ENCODE measurements at places on chromosomes 2 and 18.
A peak's percentile ranks its signal among the peaks of the same experiment; 100 is the strongest.

DNA sequence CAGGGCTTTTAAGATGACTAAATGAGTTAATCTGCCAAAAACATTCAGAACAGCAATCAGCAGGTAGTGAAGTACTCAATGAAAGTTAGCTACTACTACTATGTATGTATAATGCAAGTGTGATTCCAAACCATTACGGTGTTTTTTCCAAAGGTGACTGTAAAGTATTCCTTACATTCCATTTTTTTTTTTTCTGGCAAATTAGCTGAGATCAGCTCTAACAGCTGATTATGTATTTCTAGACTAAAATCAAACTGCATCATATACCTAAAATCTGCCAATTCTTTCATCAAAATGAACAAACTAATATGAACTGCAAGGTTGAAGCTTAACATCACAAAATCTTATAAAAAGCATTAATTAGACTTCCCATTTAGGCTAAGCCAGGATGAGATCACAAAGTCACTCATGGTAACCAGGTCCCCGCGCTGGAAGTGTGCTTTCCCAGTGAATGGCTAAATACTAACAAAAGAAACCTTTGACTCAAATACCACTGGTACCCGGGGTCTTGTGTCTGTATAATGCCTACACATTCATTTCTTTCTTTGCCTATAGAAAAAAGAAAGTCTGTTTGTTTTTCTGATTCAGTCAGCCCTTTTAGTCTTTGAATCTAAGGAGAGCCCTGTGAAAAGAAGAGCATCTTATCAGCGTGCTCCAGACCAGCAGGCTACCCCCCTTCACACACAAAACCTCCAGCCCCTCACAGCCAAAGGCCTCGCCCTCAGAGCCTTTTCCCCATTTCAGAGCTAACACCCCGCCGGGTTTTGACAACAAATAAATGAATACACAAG is 88.3 kb downstream of the RBMS1 start:
- no peak for DNase-seq

DNA sequence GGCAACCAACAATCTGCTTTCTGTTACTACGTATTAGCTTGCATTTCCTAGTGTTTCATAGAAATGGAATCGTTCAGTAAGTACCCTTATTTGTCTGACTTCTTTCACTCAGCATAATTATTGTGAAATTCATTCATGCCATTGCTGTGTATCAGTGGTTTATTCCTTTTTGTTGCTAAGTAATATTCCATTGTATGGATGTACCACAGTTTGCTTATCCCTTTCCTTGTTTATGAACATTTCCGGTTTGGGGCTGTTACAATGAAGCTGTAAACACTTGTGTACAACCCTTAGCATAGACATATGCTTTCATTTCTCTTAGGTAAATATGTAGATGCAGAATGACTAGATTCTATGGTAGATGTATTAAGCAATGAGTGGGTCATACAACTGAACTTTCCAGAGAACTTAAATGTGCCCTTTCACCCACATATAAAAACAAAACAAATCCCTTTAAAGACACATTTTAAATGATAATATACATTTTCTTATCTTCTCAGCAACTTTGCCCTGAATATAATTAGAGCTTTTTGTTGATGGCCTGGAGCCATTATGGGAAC is 21.9 kb downstream of the FER1L5 start:
- no peak for DNase-seq

GRCh38 chr2:196088203-196088602 is 19.6 kb upstream of the DNAH7 start:
- no peak for DNase-seq

DNA sequence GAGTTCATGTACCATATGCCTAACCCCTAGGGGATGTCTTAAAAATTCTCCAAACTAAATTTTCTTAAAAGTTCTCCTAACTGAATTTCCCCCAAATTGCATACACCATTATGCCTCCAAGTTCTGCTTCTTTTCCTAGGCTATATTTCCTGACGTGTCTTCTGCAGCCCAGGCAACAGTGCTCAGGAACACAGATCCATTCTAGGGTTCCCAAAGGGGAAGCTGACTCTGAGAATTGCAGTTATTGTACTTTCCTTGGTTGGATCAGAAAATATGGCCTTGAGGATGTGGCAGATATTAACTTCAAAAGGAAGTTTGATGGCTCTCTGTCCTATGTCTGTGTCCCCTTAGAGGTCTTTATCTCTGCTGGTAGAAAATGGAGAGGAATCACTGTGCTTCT is 124.3 kb downstream of the TMEM17 start:
- no peak for DNase-seq

DNA sequence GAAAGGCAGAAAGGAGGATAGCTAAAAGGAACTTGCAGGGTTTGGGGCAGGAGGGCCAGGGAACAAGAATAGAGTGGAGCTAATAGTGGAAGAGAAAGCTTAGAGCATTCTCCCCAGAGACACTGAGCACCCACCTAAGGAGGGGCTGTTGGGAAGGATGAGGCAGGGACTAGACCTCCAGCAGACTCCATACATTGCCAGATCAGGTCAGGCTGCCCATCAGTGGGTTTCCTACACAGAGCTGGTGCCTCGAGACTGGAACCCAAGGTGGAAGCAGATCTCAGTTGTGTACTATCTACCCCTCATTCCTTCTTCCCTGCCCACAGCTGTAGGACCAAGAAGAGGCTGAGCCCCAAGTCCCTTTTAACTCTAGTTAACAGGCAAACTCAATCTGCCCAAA is 148.5 kb downstream of the ZFP36L2 start:
- DNase-seq: no peak

DNA sequence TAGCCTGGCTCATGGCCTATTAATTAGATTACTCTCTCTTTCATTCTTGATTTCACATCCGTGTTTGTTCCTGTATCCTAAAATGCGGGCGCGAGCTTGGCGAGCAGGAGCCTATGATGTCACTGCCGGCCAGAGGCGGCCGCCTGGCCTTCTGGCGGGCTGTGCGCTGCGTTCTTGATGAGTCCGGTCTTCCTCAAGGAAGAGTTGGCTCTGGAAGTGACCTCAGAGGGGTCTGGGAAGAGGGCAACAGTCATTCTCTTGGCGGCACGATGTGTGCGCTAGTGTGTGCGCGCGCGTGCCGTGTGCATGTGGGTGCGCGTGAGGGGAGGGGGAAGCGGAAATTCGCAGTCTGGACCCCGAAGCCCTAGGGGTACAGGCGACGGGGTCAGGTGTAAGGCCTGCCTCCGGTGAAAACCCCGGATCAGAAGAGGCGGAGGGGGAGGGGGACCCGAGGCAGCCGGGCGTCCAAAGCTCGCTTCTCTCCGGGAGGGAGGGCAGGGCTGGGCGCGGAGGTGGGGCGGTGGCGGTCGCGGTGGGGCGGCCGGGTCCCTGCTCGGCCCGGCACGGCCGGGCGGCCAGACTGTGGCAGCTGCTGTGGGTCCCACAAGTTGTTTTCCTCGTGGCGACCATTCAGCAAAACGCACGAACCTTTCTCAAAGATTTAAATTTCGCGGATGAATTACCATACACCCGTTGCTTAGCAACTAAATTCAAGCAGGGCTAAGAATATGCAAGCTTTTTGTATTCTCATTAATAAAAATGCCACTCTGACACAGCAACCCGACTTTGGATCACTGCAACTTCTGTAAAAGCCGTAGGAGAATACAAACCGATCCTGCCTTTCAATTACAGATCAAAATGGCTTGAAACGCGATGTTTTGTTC is 8.4 kb downstream of the POU3F3 start:
- peak; percentile 52 for DNase-seq

DNA sequence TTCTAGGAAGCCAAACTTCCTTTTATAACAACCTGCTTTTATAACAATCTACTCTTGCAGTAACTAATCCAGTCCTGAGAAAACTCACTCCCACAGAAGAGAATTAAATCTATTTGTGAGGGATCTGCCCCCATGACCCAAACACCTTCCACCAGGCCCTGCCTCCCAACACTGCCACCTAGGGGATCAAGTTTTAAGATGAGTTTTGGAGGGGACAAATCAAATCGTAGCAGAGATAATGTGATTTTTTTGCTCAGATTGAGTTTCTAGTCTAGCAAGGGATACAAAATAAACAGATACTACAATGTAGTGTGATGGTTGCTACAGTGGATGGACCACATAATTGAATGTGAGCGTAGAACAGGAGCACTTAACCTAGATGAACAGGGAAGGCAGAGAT is 52.2 kb downstream of the NCOA1 start:
- no peak for DNase-seq

GRCh38 chr18:6628187-6628586 is 101.3 kb upstream of the ARHGAP28 start:
- DNase-seq: no peak

DNA sequence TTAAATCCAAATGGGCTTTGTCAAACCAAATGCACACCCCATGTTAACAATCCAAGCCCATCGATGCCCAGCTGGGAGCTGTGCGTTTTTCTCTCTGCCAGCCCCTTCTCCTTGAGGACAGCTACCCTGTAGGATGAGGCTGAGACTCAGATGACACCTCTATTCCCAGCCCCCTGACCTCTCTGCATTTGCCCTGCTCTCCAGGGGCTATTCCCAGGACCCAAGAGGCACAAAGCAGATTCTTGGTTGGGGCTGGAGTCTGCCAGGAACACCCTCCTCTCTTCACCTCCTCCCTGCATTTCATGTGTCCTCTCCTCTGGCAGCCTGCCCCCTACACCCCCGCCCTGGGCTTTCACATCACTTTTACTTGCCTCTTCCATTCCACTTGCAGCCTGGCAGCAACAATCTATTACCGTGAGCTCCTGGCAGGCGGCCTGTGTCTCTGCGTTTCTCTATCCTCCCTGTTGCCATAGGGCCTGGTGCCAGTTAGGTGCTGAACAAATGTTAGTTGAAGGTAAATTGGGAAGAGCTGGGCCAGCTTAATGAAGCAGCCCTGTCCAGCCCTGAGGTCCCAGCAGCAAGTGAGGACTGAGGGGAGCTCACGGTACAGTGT is 51.8 kb downstream of the ADD2 start:
- peak; percentile 98 for DNase-seq

- DNase-seq: no peak
Observed at GRCh38 chr18:40018266-40018665, 1936.8 kb upstream of the PIK3C3 start.

GRCh38 chr2:28901841-28902240 is 7.4 kb downstream of the WDR43 start:
- DNase-seq: no peak

GRCh38 chr2:54559593-54560145 is 103.5 kb downstream of the SPTBN1 start:
- DNase-seq: peak; percentile 30

DNA sequence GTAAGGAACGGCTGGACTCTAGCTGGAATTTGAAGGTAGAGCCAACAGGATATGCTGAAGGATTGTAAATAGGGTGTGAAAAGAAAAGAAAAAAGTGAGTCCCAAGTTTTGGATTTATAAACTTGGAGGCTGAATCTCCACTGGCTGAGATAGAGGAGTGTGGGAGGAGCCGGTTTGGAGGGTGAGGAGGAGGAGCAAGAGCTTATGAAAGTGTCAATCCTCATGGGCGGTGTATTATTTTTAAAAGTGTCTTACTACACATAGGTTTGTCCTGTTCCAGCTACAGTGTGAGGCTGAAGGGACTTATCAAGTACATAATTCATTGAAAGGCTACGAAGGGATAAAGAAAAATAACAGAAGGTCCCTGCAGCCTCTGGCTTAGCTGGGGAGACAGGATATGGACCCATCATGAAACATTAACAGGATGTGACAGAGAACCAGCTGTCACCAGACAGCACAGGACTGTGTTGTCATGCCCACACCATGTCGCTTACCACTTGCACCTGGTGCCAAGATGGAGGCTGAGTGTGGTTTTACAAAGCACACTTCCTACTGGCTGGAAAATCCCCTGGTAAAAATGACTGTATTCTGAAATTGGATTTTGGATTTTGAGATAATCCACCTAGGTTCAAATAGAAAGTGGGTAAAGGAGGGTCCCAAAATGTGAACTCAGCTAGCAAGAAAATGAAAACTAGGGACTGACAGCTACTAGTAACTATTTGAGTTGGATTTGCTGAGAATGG is 2.5 kb upstream of the MREG start:
- peak; percentile 93 for DNase-seq

DNA sequence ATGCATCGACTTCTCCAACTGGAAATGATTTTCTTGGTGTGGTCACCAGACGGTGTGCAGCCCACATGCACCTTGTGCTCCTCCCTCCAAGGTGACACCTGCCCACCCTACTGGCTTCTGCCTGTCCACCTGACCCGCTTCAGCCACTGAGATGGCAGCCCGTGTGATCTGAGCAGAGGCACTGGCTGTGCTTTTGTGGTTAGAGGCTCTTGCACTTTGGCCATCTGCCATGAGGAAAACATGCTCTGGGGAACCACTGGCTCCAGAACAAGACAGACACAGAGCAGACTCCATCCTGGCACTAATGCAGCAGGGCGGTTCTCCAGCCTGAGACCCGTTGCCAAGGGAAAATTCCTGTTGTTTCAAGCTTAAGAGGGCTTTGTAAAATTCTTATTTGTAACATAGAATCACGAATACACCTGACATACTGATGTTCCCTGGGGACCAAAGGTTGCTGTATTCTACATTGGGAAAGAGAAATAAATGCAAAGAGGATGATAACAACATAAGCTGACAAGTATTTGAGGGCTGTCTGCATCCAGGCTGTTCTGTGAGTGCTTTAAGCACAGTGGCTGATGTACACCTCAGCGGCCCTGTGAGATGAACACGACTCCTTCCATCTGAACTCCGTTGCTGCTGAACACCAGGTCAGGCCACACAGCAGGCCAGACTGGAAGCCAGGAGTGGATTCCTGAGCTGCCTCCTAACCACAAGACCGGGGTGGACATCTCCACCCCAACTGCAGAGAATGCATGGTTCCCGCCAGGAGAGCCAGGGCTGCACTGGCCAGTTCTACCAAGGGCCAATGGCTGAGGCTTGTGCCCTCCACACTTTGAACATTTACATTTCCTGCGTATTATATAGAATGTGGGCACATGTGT is 820.4 kb downstream of the GALR1 start:
- peak; percentile 4 for DNase-seq

DNA sequence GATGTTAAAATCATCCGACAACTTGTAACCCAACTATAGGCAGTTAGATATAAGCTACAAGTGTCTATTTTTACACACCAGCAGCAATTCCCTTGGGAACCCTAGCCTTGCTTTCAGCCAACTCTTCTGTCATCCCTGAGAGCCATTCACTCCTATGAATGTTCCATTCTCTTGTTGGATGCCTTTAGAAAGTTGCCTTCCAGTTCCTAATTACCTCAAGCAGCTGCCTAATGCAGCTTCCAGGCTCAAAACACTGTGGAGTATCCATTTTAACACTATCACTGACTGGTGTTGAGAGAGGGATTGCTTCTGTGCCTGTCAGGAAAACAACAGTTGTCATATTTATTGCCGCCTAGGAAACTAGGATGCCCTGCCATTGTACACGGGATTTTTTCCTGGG is 402.0 kb upstream of the ACVR2A start:
- DNase-seq: no peak

DNA sequence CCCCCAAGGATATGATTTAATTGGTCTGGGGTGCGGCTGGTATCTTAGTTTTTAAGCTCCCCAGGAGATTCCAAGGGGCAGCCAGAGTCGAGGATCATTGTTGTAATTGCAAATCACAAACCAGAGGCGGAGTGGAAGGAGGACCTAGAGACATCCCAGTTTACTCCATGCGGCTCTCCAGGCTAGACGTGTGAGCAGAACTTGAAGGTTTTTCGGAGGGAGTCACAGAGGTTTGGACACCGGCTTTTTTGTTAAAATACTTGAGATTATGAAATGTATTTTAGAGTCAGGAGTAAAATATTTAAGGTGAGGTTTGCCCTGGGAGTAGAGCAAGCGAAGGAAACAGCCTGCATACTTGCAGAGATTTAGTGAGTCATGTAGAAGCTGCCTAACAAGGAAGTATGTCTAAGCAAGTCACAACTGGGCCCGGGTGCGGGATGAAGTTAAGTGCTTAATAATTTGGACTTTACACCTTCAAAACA is 39.5 kb downstream of the TGOLN2 start:
- DNase-seq: no peak

Measured in G401 (cell line).